ENCODE measurements at places on chromosomes 6 and 20. TPM values are rescaled to one million over a fixed set of nuclear protein-coding genes. Genes with fewer than 3 reads are reported as not detected.

Gene FRK
- 10.0 TPM for total RNA-seq

Gene DLK2
- total RNA-seq, result 0.37 TPM

Gene BACH2
- total RNA-seq, result 1.9 TPM

Gene ENPP1
- 20.5 TPM for total RNA-seq

Gene PTCHD4
- total RNA-seq, result 0.17 TPM

Gene ZFP57
- total RNA-seq, result not detected

Gene PSORS1C1
- total RNA-seq, result not detected

Gene IMPG1
- total RNA-seq, result not detected

Gene BTN1A1
- not detected for total RNA-seq

Gene KCNQ5
- total RNA-seq, result 17.8 TPM

Gene TFAP2C
- total RNA-seq, result 0.11 TPM

Gene BAG2
- 21.4 TPM for total RNA-seq

Gene OR2J3
- total RNA-seq, result not detected

Gene TNXB
- total RNA-seq, result 11.5 TPM

Gene MUCL3
- not detected for total RNA-seq

Gene KIAA0408
- 34.7 TPM for total RNA-seq

Gene HEY2
- 0.32 TPM for total RNA-seq

Gene EBF4
- total RNA-seq, result 1.2 TPM

Gene PHACTR1
- 2.6 TPM for total RNA-seq

Gene PRRT1
- total RNA-seq, result 4.7 TPM

Gene ANKRD66
- total RNA-seq, result not detected

Gene TINAG
- total RNA-seq, result not detected

Gene RBBP8NL
- total RNA-seq, result not detected

Gene EFCAB8
- 0.13 TPM for total RNA-seq

Gene ENPP3
- 0.45 TPM for total RNA-seq

Gene CCN5
- not detected for total RNA-seq

Gene CD93
- total RNA-seq, result 0.06 TPM

Gene SERINC1
- 81.6 TPM for total RNA-seq

Gene CASP8AP2
- total RNA-seq, result 38.2 TPM

Gene HLA-G
- total RNA-seq, result not detected

Gene RBPJL
- not detected for total RNA-seq

Gene TOP1
- total RNA-seq, result 108 TPM

Gene OOEP
- not detected for total RNA-seq

Gene STK38
- total RNA-seq, result 24.2 TPM

Gene CASS4
- 0.28 TPM for total RNA-seq

Gene GLYATL3
- total RNA-seq, result not detected

Gene PNISR
- total RNA-seq, result 147 TPM

Gene DNMT3B
- total RNA-seq, result 3.8 TPM

Gene TMEM74B
- total RNA-seq, result not detected

Gene DYNLT1
- 138 TPM for total RNA-seq

Gene CST4
- not detected for total RNA-seq

Gene NSFL1C
- 148 TPM for total RNA-seq

Gene GUCA1A
- not detected for total RNA-seq

Gene SAMD3
- total RNA-seq, result not detected

Gene FOXQ1
- not detected for total RNA-seq

Gene BANF2
- not detected for total RNA-seq

Gene GMPR
- 0.32 TPM for total RNA-seq

Gene BEND6
- 5.3 TPM for total RNA-seq

Gene LY6G5B
- total RNA-seq, result 19.4 TPM

Measured in A673 (cell line).